ENCODE measurements at places on chromosomes 16 and 17.

DNA sequence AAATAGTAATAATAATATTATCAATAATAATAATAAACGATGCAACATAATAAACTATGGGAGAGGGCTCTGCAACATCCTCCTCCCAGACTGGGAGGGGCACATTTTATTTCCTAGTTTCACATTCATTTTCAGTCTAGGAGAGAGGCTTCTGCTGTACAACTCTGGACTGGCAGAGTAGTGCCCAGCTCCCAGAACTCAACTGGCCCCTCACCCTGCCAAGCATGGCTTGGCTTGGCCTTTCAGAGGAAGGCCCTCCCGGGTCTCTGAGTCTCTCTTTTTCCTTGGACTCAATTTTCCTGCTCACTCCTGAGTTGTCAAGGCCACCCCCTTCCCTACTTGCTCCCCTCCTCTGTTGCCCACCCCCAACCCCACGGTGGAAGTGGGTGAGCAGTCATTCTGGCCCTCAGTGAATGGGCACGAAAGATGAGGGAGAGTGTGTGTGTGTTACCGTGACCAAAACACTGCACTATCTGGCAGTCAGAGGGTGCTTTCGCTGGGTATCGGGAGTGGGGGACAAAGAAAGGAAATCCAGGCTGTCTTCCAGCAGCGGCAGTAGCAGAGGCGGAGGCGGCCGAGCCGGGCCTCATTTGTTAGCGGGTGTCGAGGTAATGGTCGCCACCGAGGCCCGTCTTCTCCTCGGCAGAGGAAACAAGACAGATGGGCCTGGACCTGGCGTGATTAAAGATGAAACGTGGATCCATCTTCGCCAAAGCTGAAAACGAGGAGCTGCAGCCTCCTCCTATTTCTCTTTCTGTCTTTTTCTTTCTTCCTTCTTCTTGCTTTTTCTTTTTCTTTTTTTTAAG, 2.3 kb downstream of the HOXB4 start:
- DNase-seq: no peak

DNA sequence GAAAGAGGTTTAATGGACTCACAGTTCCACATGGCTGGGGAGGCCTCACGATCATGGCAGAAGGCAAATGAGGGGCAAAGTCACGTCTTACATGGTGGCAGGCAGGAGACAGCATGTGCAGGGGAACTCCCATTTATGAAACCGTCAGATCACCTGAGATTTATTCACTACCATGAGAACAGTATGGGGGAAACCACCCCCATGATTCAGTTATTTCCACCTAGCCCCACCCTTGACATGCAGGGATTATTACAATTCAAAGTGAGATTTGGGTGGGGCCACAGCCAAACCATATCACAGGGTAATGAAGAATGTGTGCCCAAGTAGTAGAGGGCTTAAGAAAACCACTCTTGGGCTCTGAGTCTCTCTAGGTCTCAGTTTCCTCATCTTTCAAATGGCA, 85.1 kb downstream of the PRKCB start:
- no peak for DNase-seq

DNA sequence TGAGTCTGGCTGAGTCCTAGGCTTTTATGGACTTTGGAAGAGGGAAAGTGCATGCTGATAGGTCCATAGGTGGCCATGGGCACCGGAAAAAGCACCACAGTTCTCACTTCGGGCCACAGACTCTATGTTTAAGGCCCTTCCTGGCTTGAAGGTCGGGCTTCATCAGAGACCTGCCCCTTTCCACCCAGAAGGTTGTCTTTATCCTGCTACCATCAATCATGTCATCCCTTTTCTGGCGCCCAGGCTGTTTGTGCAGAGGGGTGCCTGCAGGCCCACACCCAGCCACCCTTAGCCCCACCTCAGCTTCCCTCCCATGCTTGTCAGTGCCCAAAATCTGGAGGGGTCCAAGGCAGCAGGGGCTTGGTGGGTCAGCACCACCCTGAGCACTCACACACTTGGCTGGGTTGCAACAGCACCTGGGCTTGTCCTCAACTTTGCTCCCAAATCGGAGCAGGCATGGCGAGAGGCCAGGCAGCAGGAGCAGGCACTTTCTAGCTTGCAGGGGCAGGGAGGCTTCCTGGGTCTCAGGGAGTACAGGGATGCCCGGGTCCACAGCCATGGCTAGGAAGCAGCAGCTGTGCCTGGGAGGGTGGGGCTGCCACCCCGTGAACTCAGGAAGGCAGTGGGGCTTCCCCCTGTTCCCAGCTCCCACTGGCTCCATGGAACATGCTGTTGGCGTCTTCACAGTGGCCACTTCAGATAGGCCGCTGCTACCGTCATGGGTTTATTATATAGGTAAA, 63.8 kb upstream of the TOM1L1 start:
- no peak for DNase-seq

- no peak for DNase-seq
Measured at GRCh38 chr17:72811976-72812687, 280.4 kb downstream of the SLC39A11 start.

DNA sequence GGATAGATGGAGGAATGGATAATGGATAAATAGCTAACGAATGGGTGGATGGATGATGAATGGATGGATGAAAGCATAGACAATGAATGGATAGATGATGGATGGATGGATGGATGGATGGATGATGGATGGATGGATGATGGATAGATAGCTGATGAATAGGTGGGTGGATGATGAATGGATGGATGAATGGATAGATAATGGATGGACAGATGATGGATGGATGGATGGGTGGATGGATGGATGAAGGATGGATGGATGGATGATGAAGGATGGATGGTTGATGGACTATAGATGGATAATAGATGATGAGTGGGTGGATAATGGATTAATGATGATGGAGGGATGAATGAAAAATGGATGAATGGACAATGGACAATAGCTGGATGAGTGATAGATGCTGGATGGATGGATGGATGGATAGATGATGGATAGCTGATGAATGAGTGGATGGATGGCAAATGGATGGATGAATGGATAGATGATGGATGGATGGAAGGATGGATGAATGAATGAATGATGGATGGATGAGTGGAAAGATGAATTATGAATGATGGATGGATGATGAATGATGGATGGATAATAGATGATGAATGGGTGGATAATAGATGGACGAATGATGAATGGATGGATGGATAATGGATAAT, 239.8 kb downstream of the KATNIP start:
- DNase-seq: no peak

- DNase-seq: no peak
Measured at GRCh38 chr17:72934927-72935326, 157.6 kb downstream of the SLC39A11 start.

- DNase-seq: peak; percentile 15
Measured at GRCh38 chr17:76556765-76557367, 17.0 kb downstream of the PRCD start.

- no peak for DNase-seq
Measured at GRCh38 chr17:7897090-7897489, 8.5 kb downstream of the CHD3 start.

DNA sequence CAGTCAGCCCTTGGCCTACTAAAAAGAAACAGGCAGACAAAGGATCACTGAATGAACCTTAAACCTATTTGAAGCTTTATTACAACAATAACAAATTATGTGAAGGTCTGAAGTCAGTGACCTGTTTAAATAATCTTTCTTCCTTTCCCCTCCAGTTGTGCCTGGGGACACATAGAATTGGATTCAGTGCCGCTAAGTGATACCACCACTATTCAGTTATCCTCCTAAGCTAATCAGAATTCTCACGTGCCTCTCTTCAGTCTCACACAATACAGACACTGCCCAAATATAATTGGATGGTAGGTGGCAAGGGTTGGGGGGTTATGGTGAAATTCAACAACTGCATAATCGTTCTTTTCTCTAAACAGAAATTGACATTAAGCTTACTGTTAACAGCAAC, 11.4 kb downstream of the TXNDC11 start:
- no peak for DNase-seq

GRCh38 chr16:15396948-15397594, 1.5 kb downstream of the MPV17L start:
- no peak for DNase-seq

DNA sequence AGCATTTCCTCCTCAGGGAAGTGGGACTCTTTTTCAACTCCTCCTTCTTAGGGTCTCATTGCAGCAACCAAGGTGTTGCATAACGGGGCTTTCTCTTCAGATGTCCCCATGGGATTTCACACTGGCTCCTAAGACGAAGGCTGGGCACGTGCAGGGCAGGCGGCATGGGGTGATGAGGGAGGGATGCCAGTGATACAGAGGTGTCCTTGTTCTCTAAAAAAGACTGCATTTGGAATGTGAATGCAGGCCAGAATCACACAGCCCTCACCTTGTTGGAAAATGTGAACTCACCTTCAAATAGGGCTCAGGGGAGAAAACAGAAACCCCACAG, 105.6 kb downstream of the XYLT1 start:
- no peak for DNase-seq

DNA sequence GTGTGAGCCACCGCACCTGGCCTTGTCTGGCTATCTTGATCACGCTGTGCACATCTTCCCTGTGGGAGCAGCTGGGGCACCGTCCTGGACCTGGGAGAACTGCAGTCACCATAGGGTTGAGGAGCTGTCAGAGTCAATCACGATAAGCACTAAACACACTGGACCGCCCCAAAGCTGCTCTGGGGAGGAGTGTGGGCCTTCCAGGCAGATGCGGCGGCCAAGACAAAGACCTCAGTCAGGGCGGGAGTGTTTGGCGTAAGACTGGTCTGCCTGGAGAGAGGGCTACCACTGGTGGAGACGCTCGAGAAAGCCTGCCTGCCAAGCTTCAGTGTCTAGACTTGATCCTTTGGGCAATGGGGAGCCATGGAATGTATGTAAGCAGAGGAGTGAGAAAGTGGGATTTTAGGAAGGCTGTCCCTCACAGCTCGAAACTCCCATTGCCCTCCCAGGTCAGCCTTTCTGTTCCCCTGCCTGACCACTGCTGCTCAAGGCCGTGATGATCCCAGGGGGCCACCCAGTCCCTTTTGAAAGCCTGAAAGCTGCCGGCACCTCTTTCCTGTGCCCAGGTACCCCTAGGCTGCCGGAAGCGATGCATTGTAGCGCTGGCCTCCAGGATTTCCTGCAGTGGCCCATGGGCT, 29.3 kb upstream of the CIBAR2 start:
- DNase-seq: no peak

GRCh38 chr16:8850279-8850885, 18.4 kb downstream of the CARHSP1 start:
- DNase-seq: no peak

GRCh38 chr16:89195521-89196171, 4.7 kb downstream of the SLC22A31 start:
- no peak for DNase-seq

DNA sequence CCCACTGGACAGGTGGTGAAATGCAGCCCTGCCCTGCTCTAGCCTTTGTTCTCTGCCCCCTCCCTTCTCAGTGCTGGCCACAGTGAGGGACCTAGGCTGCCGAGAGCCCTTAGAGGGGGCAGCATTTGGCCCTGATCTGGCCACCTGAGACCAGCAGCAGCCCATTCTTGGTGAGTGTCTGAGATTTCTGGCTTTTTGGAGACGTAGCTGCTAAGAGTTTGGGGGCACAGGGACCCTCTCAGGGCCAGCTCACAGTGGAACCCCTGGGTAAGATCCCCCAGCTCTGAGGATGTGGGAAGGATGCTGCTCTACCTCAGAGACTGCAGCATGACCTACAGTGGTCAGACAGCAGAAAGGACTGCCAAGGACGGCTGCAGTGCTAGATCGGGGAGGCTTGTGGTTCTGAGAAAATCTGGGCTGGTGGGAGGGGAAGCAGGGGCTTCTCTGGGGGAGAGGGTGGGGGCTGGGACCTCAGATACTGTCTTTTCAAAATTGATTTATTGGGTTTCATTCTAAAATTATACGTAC, 13.3 kb downstream of the GRB7 start:
- no peak for DNase-seq
